Activated T-helper 1 cell treated with anti-CD3 and anti-CD28 coated beads, Interleukin-2, amount 50 U/mL, for 16 hours (primary cell): ENCODE measurements at places on chromosomes 5 and 9.

- no peak for DNase-seq
Observed at GRCh38 chr9:129383019-129383560, 205.0 kb upstream of the IER5L start.

- DNase-seq: no peak
Observed at GRCh38 chr5:129382921-129383672, 77.0 kb upstream of the ADAMTS19 start.

DNA sequence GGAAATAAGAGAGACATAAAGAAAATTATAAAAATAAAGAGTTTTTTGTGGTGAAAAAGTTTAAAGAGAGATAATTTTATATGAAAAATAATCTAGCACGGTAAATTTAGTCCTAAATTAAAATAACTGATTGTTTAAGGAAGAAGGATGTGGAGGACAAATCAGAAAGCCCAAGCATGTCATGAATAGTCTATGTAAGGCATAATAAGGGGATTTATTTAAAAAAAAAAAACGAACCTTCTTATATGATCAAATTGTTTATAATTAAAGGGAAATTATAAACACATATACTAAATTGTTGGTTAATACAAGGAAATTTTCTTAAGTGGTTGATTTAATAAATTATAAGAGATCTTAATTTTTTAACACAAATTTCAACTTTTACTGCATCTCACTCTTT lies 551.8 kb upstream of the TYRP1 start:
- no peak for DNase-seq

GRCh38 chr5:36739751-36740221 lies 133.4 kb downstream of the SLC1A3 start:
- DNase-seq: peak; percentile 44

GRCh38 chr5:174694611-174695010 lies 29.8 kb upstream of the MSX2 start:
- no peak for DNase-seq

DNA sequence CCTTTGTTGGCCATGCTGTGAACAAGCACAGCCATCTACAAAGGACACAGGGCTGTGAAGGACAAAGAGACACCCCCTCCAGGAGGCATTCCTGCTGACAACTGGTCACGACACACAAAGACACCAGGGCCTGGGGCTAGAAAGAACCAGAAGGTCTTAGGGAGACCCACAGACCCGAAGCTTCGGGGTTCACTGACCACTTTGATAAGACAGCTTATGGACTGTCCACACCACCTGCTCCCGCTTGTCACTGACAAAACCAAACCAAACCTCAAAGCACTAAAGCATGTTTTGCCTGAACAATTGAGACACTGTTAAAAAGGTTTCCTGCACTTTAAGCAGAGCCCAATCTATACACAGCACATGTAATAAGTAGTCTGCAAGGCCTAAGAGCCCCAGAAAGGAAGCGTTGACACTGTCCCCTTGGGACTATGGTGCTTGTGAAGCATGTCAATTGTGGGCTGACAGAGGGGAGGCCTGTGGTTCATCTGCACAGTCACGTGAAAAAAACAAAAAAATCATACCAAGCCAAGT lies 185.0 kb downstream of the GAPVD1 start:
- no peak for DNase-seq

DNA sequence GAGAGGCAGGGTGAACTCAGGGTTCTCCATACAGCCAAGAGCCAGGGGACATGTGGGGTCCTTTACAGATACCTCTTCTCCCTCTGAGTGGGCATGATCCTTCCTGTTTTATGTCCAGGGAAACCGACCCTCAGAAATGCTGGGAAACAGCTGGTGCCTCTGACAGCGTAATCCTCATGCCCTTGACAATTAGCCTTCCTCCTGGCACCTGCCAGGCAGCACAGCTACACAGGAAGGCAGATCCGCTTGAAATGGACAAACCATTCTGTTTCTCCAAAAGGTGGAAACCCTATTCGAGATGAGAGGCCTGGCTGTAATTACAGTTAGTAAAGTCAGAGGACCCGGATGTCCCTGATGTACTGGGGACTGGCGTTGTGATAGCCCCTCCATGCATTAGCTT lies 7.2 kb downstream of the ERGIC1 start:
- DNase-seq: no peak

- DNase-seq: no peak
Observed at GRCh38 chr5:10695055-10695649, 65.9 kb downstream of the DAP start.

DNA sequence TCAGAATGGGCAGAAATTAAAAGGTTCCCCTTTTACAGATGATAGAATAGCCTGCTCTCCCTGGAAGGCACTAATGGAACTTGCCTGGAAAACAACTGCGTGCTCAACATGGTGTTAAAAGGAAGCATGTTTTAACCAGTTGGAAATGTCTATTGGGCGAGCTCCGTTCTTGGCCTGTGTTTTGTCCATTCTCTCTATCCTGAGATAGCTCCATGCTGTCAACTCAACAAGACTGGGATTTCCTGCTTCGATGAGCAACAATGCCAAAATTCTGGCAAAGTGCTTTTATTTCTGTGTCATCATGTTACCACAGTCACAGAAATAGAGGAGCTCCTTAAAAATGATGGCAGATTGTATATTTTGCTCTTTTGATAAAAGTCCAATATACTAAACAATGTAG lies 198.3 kb downstream of the PLK2 start:
- DNase-seq: no peak
